HTR-8/SVneo (cell line): ENCODE measurements at places on chromosomes 3 and 15.
A peak's percentile ranks its signal among the peaks of the same experiment; 100 is the strongest.

DNA sequence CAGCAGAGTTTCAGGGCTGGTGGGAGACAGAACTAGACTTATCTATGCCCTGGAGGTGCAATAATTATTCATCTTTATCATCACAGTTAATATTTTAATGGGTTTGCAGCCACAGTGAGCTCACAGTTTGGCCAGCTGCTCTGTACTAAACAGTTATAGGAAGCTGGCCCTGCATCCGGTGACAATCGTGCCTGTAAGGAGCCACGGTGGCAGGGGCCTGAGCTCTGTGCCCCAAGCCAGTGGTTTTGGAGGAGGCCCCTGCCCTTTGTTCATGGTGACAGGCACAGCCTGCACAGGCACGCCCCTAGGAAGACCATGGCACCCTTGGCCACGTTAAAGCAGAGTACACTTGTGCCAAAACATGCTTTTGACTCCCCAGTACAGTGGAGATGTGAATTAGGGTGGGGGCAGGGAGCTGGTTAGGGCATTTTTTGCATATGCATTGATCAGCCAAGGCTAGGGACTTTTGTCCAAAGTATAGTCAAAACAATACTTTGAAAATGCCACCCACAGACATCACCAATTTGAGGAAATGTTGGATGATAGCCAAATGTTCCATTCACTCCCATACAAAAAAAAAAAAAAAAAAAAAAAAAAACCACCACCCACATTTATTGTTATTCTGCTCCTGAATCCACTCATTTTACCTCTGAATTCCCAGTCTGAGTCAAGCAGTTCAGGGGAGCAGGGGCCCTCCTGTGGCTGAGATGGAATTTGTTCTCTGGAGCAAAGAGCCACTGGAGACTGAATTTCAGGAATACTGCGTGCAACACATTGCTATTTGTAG, 3.4 kb upstream of the RFTN1 start:
- peak; percentile 64 for DNase-seq

- no peak for DNase-seq
Measured at GRCh38 chr15:56772868-56773639, 39.7 kb upstream of the ZNF280D start.

GRCh38 chr15:70327856-70328678, 230.3 kb upstream of the TLE3 start:
- DNase-seq: peak; percentile 55

DNA sequence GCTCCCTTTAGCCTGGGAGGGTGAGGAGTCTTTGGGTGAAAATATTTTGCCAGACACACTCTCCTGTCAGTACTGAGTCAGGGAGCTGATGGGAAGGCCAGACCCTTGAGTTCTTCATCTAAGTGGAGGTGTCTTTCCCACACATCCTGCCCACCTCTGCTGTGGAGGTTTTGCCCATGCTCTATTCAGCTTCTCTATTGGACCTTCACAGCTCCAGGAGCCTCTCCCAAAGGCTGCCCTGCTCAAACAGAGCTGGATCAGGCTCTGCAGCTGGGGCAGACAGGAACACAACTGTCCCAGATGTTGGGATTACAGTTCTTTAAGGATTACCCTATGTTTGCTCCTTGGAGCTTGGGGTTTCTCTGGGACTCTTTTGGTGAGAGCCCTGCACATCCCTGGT, 77.9 kb downstream of the SPSB4 start:
- no peak for DNase-seq

DNA sequence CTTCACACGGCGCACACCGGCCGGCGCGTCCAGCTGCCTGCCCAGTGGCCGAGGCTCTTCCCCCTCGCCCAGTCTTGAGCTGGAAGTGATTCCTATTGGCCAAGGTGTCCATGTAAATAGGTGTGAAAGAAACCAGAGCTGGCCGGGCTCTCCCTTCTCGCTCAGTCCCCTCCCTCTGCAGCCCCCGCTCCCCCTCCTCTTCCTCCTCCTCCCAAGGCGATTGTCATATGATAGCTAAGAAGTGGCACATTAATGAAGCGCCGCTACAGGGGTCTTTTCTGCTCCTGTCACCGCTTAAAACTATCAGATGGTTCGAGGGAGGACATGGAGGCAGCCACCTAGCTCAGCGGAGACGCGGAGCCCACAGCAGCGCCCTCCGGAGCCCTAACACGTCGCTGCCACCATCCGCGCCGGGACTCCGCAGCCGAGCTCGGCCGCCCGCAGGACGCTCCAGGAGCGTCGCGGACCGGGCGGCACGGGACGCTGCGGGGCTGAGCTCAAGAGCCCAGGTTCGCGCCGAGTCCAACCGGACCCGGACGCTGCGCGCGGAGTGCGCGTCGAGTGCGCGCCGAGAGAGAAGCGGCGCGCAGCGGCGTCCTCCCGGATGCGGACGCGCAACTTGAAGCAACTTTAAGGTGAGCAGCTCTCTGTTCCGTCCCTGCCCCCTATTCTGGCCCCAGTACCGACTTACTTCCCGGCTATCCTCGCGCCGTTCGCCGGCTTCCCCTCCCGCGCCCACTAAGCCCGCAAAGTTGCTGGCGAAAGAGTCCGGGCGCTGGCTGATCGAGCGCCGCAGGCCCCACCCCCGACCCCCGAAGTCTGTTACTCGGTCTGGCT, at the start of gene FOXB1:
TSS of gene FOXB1 (plus strand) at position 303 of the 837 bp plus-strand sequence. CDS start 653 bp downstream, outside the sequence.
- DNase-seq: no peak
